ENCODE measurements at places on chromosomes 6 and 20. TPM values are rescaled to one million over a fixed set of nuclear protein-coding genes. Genes with fewer than 3 reads are reported as not detected.

GRCh38 chr6:53727748-53728147 lies 62.2 kb upstream of the KLHL31 start:
- H3K27ac ChIP-seq: no peak overlapping the region
- no peak overlapping the region for H3K4me3 ChIP-seq
- H3K36me3 ChIP-seq: no peaks in the 10 kb centered on the region

GRCh38 chr6:39225946-39226437 lies 3.3 kb downstream of the KCNK5 start:
- peak overlapping the region; percentile 67 for H3K27ac ChIP-seq
- peak overlapping the region; percentile 63 for H3K4me3 ChIP-seq
- H3K4me1 ChIP-seq: peaks cover 34% of the 10 kb centered on the region
- DNase-seq: peak; percentile 91
- H3K36me3 ChIP-seq: no peaks in the 10 kb centered on the region
- H3K27me3 ChIP-seq: no peaks in the 10 kb centered on the region

Gene C6orf132
- 19.6 TPM for total RNA-seq

DNA sequence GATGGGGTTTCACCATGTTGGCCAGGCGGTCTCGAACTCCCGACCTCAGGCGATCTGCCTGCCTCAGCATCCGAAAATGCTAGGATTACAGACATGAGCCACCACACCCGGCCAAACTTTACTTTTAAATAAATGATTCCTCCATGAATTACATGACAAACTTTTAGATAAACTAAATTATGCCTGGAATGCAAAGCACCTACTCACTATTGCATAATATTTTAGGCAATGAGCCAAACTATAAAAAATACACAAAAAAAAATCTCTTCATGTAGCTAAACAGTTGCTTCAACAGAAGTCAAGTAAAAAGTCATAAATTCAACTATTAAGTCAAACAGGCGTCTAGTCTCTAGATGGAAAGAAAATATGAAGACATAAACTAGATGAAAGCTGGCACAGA lies 56.5 kb downstream of the PTPRK start:
- no peaks in the 10 kb centered on the region for H3K36me3 ChIP-seq
- no peak for DNase-seq
- peak overlapping the region; percentile 2 for H3K27ac ChIP-seq
- no peak overlapping the region for H3K4me3 ChIP-seq

- peaks cover 15% of the 10 kb centered on the region for H3K27me3 ChIP-seq
- no peak overlapping the region for H3K27ac ChIP-seq
- H3K36me3 ChIP-seq: no peaks in the 10 kb centered on the region
- H3K4me3 ChIP-seq: no peak overlapping the region
- no peaks in the 10 kb centered on the region for H3K4me1 ChIP-seq
Observed at GRCh38 chr6:136963259-136963658, 41.2 kb downstream of the SLC35D3 start.

Gene AIF1
- 38.5 TPM for total RNA-seq

GRCh38 chr20:56840716-56841261 lies 211.7 kb downstream of the TFAP2C start:
- no peaks in the 10 kb centered on the region for H3K4me1 ChIP-seq
- DNase-seq: no peak
- peaks cover 33% of the 10 kb centered on the region for H3K27me3 ChIP-seq
- H3K27ac ChIP-seq: no peak overlapping the region
- H3K36me3 ChIP-seq: no peaks in the 10 kb centered on the region

Gene RSPH4A
- 0.15 TPM for total RNA-seq

Gene PAX1
- total RNA-seq: not detected

Gene C20orf96
- 8.3 TPM for total RNA-seq

Gene TNNC2
- 0.42 TPM for total RNA-seq

Gene CYP39A1
- total RNA-seq: 11.8 TPM

Gene PBOV1
- total RNA-seq: not detected

Gene OXT
- total RNA-seq: 0.55 TPM

Gene RIPOR2
- 56.8 TPM for total RNA-seq

GRCh38 chr6:29764422-29765196 lies 41.4 kb downstream of the HLA-F start:
- H3K4me3 ChIP-seq: no peak overlapping the region
- H3K27ac ChIP-seq: no peak overlapping the region
- no peaks in the 10 kb centered on the region for H3K4me1 ChIP-seq
- DNase-seq: no peak

Gene REPS1
- 31.8 TPM for total RNA-seq

DNA sequence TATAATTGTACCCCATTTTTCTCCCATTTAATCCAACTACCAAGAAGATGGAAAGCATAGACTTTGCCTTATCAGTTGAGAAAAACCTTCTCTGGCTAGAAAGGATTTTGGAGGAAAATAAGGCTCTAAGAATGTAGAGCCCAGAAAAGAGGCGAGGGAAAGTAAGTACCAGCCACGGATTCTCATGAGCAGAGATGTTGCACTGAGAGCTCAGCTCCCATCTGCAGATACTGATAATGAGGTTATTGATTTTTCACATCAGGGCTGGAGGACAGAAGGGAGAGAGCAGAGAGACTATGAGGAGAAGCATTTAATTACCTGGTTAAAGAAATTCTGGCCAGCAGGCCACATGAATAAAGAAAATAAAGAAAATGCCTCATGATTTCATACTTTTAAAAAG lies 104.4 kb upstream of the FAM184A start:
- H3K27ac ChIP-seq: no peak overlapping the region
- H3K4me3 ChIP-seq: no peak overlapping the region
- no peaks in the 10 kb centered on the region for H3K27me3 ChIP-seq
- H3K4me1 ChIP-seq: no peaks in the 10 kb centered on the region
- no peak for DNase-seq

Gene IYD
- total RNA-seq: 1.3 TPM

DNA sequence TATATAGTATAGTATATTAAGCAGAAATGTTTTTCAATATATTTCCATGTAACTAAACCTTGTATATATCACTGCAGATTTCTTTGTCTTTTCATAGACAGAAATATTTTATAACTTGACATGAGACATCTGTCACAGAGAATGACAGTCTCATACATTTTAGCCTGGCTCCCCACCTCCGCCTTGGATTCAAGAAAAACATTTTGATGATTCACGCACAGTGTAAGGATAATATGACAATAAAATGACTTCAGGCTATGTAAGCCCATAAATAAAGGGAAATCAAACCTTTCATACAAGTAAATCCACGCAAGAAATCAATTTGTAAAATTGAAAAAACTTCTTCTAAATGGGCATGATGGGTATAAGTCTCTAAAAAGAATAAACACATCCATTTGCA lies 36.4 kb downstream of the FBXO5 start:
- H3K27ac ChIP-seq: no peak overlapping the region
- H3K36me3 ChIP-seq: no peaks in the 10 kb centered on the region
- no peak overlapping the region for H3K4me3 ChIP-seq
- H3K4me1 ChIP-seq: no peaks in the 10 kb centered on the region

Gene UBE2C
- 17.1 TPM for total RNA-seq

- H3K4me3 ChIP-seq: no peak overlapping the region
- H3K27me3 ChIP-seq: no peaks in the 10 kb centered on the region
- H3K36me3 ChIP-seq: no peaks in the 10 kb centered on the region
- no peaks in the 10 kb centered on the region for H3K4me1 ChIP-seq
- no peak for DNase-seq
- H3K27ac ChIP-seq: no peak overlapping the region
Observed at GRCh38 chr20:51171141-51171540, 148.2 kb upstream of the KCNG1 start.

Gene TENT5A
- 23.2 TPM for total RNA-seq

DNA sequence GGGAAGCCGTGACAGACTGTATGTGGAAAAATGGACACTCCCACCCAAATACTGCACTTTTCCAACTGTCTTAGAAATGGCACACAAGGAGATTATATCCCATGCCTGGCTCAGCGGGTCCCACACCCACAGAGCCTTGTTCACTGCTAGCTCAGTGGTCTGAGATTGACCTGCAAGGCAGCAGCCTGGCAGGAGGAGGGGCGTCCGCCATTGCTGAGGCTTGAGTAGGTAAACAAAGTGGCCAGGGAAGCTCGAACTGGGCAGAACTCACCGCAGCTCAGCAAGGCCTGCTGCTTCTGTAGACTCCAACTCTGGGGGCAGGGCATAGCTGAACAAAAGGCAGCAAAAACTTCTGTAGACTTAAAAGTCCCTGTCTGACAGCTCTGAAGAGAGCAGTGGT lies 11.4 kb upstream of the RNF146 start:
- no peak for DNase-seq
- H3K4me1 ChIP-seq: no peaks in the 10 kb centered on the region
- no peak overlapping the region for H3K27ac ChIP-seq
- H3K36me3 ChIP-seq: no peaks in the 10 kb centered on the region
- H3K4me3 ChIP-seq: no peak overlapping the region

Gene RPS21
- 1,135 TPM for total RNA-seq

- no peaks in the 10 kb centered on the region for H3K4me1 ChIP-seq
- no peak overlapping the region for H3K27ac ChIP-seq
- H3K36me3 ChIP-seq: no peaks in the 10 kb centered on the region
Observed at GRCh38 chr6:169019727-169020491, 233.7 kb downstream of the THBS2 start.

Gene GPX5
- total RNA-seq: not detected

- H3K4me3 ChIP-seq: no peak overlapping the region
- H3K27ac ChIP-seq: no peak overlapping the region
- no peaks in the 10 kb centered on the region for H3K36me3 ChIP-seq
- no peak for DNase-seq
Observed at GRCh38 chr6:121579478-121579877, 144.0 kb downstream of the GJA1 start.

Gene C6orf118
- not detected for total RNA-seq

- no peaks in the 10 kb centered on the region for H3K27me3 ChIP-seq
- H3K27ac ChIP-seq: no peak overlapping the region
- no peak overlapping the region for H3K4me3 ChIP-seq
- no peaks in the 10 kb centered on the region for H3K4me1 ChIP-seq
- H3K36me3 ChIP-seq: no peaks in the 10 kb centered on the region
- DNase-seq: peak; percentile 31
Observed at GRCh38 chr6:148064406-148065134, 278.1 kb upstream of the SASH1 start.

DNA sequence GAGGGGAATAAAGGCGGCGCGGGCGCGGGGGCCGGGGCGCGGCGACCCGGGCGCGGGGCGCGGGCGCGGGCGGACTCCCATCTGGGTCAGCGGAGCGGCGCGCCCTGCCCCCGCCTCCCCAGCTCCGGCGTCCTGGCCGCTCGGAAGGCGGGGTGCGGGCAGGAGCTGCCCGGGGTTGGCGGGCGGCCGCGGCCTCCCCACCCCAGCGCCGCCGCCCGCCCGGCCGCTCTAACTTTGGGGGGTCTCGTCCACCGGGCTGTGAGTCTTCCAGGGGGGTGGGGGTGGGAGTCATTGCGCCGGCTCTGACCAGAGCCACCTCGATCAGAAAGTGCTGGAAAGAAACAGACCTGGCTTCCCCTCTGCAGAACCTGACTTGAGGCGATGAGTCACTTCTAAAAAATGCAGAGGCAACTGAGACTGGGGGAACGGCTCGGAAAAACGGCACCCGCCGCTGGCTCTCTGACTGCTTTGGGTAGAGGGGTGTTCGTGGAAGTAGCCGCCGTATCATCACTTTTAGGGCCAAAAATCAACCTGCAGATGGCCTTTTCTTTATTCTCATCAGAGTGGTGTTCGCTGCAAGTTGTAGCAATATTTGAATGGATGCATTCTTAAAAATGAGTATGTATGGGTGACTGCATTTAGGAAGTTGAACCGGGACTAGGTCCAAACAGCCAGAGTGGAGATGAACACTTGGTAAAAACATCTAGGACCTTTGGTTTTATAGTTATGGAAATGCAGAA lies 667 bp downstream of the CAP2 start:
- H3K4me1 ChIP-seq: no peaks in the 10 kb centered on the region
- no peaks in the 10 kb centered on the region for H3K36me3 ChIP-seq
- DNase-seq: peak; percentile 55
- H3K4me3 ChIP-seq: peak overlapping the region; percentile 31
- H3K27me3 ChIP-seq: peaks cover 58% of the 10 kb centered on the region

Gene EFCAB8
- 1.0 TPM for total RNA-seq

- DNase-seq: no peak
- no peaks in the 10 kb centered on the region for H3K4me1 ChIP-seq
- H3K36me3 ChIP-seq: no peaks in the 10 kb centered on the region
- H3K27me3 ChIP-seq: no peaks in the 10 kb centered on the region
- no peak overlapping the region for H3K4me3 ChIP-seq
Observed at GRCh38 chr6:96152114-96152708, 136.4 kb downstream of the FUT9 start.

DNA sequence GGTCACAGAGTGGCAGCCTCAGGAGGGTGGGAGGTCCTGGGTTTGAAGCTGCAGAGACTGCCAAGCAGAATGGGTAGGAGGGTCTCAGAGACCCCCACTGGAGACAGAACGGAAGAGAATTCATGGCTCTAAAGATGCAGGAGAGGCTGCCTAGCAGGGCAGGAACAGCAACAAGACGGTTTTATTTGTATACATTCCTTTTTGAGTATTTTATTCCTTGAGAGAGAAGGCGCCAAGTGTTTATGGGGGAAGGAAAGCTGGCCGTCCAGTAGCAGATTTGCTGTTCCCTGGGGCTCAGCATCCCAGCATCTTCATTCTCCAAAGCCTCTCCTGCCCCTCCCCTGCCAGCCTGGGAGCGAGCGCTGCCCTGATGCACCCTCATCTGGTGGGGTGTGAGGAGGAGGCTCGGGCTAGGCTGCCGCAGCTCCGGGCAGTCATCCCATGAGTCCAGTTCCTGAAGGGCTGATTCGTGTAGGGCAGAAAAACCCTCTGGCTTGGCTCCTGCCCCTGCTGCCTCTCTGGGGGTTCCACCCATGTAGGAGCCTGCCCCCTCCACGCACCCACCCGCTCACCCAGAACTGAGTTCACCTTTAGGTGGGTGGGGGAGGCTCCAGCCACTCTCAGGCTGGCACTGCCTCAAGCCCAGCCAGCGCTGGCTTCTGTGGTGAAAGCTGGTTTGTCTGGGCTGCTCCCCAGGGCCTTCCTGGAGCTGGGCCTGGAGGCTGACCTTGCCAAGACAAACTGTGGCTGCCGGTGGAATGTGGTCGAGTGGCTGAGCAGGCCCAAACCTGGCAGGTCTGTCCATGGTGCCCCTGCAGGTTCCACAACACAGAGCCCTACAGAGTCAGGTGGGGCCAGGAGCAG lies 32.4 kb downstream of the CPXM1 start:
- no peak overlapping the region for H3K27ac ChIP-seq
- H3K4me3 ChIP-seq: no peak overlapping the region
- H3K36me3 ChIP-seq: no peaks in the 10 kb centered on the region
- H3K27me3 ChIP-seq: no peaks in the 10 kb centered on the region
- peak; percentile 88 for DNase-seq

GRCh38 chr20:8250539-8251200 lies 118.6 kb downstream of the PLCB1 start:
- no peak overlapping the region for H3K27ac ChIP-seq
- H3K36me3 ChIP-seq: no peaks in the 10 kb centered on the region
- no peak overlapping the region for H3K4me3 ChIP-seq
- no peaks in the 10 kb centered on the region for H3K27me3 ChIP-seq
- DNase-seq: no peak

Gene GRIK2
- 0.24 TPM for total RNA-seq

- no peak overlapping the region for H3K27ac ChIP-seq
- no peaks in the 10 kb centered on the region for H3K27me3 ChIP-seq
- H3K4me1 ChIP-seq: no peaks in the 10 kb centered on the region
- DNase-seq: no peak
- peaks cover 45% of the 10 kb centered on the region for H3K36me3 ChIP-seq
- no peak overlapping the region for H3K4me3 ChIP-seq
Observed at GRCh38 chr20:31788578-31788977, 30.6 kb upstream of the MYLK2 start.

Gene RHAG
- not detected for total RNA-seq

Gene DPPA5
- not detected for total RNA-seq

All from left lung (tissue), 14 donors.